Activated naive CD8-positive, alpha-beta T cell treated with anti-CD3 and anti-CD28 coated beads, Interleukin-2, amount 10 ng/mL, durations not matched to agents 7 days and 5 days (primary cell): ENCODE measurements at places on chromosomes 7 and 10.

DNA sequence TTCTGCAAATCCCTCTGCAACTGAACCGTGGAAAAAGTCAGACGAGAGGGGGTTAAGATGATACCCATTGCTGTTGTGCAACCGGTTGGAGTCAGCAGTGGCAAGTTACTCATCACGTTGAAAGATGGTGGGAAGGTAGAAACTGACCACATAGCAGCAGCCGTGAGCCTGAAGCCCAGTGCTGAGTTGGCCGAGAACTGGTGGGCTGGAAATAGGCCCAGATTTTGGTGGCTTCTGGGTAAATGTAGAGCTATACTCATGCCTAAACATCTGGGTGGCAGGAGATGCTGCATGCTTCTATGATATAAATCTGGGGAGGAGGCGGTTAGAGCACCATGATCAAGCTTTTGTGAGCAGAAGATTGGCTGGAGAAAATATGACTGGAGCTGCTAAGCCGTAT lies 78.6 kb downstream of the ARL5B start:
- DNase-seq: no peak

GRCh38 chr10:44989597-44990301 lies 11.0 kb upstream of the ZNF22 start:
- DNase-seq: no peak

- no peak for DNase-seq
Observed at GRCh38 chr7:134378562-134378961, 61.8 kb upstream of the SLC35B4 start.

DNA sequence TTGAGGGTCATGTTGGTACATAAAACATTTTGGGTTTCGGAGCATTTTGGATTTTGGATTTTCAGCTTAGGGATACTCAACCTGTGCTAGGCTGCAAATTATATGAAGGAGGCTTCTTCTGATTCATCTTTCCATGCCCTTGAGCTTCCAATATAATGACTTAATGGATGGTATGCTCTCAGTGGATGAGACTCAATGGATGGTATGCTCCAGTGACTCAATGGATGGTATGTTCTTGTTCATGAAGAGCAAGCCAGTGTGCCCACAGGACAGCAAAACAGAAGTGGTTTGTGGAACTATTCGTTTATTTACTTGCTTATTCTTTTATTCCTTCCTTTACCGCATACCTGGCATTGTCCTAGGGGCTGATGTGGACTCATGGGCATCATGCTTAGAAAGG lies 969.6 kb downstream of the LRMDA start:
- DNase-seq: no peak

- no peak for DNase-seq
Observed at GRCh38 chr10:24556126-24556749, 167.4 kb downstream of the ARHGAP21 start.

DNA sequence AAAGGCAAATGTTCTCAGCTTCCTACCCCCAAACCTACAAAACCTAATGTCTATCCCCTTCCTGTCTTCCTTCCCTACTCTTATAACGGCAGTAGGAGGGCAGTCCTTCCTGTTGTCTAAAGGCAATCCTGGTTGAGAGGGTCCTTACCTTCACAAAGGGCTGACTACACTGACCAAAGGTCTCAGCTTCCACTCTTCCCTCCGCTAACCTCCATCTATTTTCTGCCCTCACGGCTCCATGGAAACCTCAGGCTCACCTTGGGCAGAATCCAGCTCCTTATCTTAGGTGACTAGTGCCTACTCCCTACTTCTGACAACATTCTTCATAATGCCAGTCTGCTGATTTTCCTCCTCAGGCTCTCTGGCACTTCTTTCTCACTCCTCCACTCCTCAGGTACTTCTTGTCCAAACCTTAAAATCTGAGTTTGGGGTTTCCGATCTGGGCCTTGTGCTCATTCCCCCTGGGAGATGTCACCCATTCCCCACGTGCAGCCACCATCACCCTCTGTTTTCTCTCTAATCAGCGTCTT lies 542 bp downstream of the FBXL13 start:
- no peak for DNase-seq

- DNase-seq: no peak
Observed at GRCh38 chr10:117152668-117153067, 14.6 kb upstream of the VAX1 start.

GRCh38 chr10:77315496-77316129 lies 322.0 kb downstream of the KCNMA1 start:
- no peak for DNase-seq

GRCh38 chr10:3874990-3875841 lies 90.2 kb upstream of the KLF6 start:
- no peak for DNase-seq

DNA sequence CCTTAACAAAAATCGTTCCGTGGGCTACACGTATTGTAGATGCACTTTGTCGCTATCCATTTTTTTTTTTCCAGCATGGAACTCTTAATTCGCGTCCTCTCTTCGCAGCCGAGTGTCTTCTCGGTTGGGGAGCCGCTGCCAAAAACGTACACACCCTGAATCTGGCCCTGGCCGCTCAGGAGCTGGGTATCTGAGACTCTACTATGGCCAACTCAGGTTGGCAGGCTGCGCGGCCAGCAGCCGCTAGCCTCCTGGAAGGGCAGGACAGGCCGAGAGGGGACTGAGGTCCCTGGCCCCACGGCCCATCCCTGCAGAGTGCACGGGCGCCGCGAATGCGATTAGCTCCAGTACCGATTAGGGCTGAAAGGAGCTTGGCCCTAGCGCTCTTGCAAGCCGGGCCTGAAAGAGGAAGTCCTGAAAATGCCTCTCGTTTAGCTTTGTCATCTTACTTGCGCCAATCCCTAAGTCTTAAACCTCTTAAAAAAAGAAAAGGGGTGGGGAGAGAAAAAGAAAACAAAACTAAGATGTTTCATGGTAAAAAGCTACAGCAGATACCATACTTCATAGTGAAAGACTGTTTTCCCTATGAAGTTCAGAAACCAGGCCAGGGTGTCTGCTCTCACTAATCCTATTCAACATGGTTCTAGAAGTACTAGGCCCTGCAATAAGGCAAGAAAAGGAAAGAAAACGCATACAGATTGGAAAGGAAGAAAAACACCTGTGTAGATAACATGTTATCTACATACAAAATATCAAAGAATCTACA lies 113.2 kb upstream of the RHEB start:
- DNase-seq: peak; percentile 75

- no peak for DNase-seq
Observed at GRCh38 chr10:19958787-19959186, 142.6 kb downstream of the PLXDC2 start.

GRCh38 chr7:47225387-47226131 lies 356.4 kb downstream of the TNS3 start:
- no peak for DNase-seq

- DNase-seq: no peak
Observed at GRCh38 chr10:116160271-116160670, 112.7 kb downstream of the GFRA1 start.

DNA sequence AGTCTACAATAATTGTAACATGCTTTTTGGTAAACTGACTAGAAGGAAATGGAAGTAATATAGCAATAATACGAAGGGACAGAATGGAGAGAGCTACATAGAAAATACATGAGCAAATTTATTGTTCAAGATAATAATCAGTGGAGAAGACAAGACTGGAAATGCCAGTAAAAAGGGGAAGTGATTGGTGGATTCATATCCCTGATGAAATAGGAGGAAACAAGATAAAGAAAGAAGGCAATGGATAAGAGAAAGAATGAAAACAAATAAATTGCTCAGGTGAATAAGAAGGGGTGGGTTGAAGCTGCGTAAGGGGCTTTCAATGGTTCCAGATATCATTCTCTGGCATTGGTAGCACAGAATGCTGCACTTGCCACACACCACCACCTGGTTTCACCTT lies 135.9 kb downstream of the LRRN3 start:
- DNase-seq: no peak

DNA sequence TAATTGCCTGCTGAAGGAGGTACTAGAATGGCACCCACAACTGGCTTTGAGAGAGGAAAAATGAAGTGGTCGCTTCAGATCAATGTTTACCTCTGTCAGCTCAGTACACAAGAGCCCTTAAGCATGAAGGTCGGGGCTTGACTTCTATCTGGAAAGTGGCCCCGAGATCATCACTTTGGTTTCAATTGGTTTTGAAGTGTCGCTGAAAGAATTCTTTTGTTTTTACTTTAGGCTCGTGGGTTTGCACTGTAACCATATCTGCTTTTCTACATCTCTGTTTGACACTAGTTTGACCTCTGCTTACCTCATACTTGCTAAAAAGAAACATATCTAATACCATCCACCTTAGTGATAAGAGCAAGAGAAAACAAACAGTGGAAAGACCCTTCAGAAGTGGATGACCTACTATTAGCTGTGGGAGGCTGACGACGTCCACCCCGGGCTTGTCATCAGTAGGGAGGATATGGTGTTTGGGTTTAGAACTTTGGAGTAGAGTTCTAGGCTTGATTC lies 361.8 kb downstream of the GATA3 start:
- no peak for DNase-seq

DNA sequence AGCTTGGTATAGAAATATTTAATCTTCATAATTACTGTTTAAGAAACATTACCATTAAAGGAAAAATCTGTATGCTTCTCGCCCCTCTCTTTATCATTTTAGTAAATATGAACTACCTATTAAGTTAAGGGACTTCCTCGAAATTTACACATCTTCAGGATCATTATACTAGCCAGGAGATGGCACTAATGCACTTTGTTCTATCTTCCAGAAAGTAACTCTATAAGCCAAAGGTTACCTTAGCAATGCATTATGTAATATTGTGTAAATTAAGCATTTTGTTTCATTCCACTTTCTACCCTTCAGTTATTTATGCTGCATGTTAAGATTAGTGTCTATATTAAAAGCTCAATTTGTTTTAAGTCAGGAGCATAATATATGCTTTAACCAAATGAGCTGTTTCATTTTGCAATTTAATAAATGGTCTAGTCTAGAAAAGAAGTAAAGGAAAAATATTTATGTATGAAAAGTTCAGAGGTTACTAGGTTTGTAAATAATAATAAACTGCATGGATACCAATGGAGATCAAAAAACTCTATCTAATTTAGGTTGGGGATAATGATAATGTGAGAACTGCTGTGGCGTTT lies 128.5 kb downstream of the ANKRD7 start:
- no peak for DNase-seq

- no peak for DNase-seq
Observed at GRCh38 chr7:137790828-137791227, 55.9 kb downstream of the DGKI start.

- DNase-seq: no peak
Observed at GRCh38 chr10:24904824-24905223, 47.6 kb downstream of the PRTFDC1 start.

GRCh38 chr7:69399401-69399800 lies 198.9 kb upstream of the AUTS2 start:
- DNase-seq: no peak

DNA sequence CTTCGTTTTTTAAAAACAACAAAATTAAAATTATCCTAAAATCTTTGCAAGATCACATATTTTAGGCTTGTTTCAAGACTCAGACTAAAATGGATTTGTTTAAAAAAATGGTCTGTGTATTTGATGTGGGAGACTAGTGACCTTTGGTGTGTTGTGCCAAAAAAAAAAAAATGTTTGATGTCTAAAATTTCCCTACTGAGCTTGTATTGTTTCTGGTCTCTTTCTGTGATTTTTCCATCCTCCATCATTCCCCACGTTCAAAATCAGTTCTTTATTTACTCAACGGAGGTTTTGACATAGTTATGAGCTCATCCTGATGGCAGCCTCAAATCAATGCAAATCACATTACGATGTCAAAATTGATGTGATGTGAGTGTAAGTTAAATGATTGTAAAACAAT lies 326.2 kb downstream of the RNLS start:
- DNase-seq: no peak

DNA sequence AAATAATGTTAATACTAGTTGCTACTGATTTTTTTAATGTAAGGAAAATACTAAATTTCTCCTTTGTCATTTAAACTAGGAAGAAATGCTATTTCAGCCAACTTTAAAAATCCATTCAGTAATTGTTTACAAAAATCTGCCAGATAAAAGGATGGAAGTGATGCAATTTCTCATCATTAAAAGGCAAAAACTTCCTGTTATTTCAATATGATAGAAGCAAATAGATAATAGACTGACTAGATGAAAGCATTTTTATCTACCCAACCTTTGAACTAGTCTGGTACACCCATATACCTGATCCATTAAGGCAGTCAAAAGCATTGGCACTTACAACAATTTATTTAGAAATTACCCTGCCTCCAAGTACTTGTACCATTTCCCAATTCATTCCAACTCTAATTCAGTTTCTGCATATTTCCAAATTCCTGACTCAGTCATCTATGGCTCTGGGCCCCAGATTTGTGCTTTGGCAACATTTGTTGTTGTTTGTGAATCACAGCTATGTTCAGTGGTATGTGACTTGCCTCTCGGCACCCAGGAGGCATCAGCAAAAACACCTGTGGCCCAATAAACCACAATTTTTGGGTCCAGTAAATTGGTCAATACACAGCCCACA lies 482.6 kb upstream of the SEMA3A start:
- no peak for DNase-seq
